ENCODE measurements at places on chromosomes 5 and 9. TPM values are rescaled to one million over a fixed set of nuclear protein-coding genes. Genes with fewer than 3 reads are reported as not detected.

SUSD3 gene
- total RNA-seq, result 1.8 TPM

DNAJC21 gene
- total RNA-seq, result 21.5 TPM

TXN gene
- total RNA-seq, result 309 TPM

PKD2L2 gene
- total RNA-seq, result not detected

EIF4E1B gene
- total RNA-seq, result not detected

PDE6A gene
- total RNA-seq, result 0.13 TPM

PCDHGA6 gene
- 1.0 TPM for total RNA-seq

SPINK13 gene
- not detected for total RNA-seq

KCTD16 gene
- 0.40 TPM for total RNA-seq

EXOSC2 gene
- total RNA-seq, result 34.2 TPM

CD274 gene
- 3.7 TPM for total RNA-seq

C5orf58 gene
- not detected for total RNA-seq

GABRA1 gene
- total RNA-seq, result not detected

PCDHGA9 gene
- 1.4 TPM for total RNA-seq

PCDHB12 gene
- 0.08 TPM for total RNA-seq

PTPRD gene
- total RNA-seq, result 65.2 TPM

NUDT12 gene
- total RNA-seq, result 12.8 TPM

HTR4 gene
- total RNA-seq, result not detected

DND1 gene
- total RNA-seq, result 0.26 TPM

INSL6 gene
- not detected for total RNA-seq

SPINK4 gene
- not detected for total RNA-seq

LHX3 gene
- not detected for total RNA-seq

PRDM9 gene
- not detected for total RNA-seq

BRD9 gene
- total RNA-seq, result 30.6 TPM

CBY3 gene
- total RNA-seq, result not detected

TEX53 gene
- not detected for total RNA-seq

CHSY3 gene
- 3.7 TPM for total RNA-seq

ORM2 gene
- not detected for total RNA-seq

PCA3 gene
- total RNA-seq, result not detected

RAB14 gene
- total RNA-seq, result 23.7 TPM

PCDHB2 gene
- under 0.01 TPM for total RNA-seq
